Kidney (tissue), 22 donors: ENCODE measurements at places on chromosomes 3 and 15.

DNA sequence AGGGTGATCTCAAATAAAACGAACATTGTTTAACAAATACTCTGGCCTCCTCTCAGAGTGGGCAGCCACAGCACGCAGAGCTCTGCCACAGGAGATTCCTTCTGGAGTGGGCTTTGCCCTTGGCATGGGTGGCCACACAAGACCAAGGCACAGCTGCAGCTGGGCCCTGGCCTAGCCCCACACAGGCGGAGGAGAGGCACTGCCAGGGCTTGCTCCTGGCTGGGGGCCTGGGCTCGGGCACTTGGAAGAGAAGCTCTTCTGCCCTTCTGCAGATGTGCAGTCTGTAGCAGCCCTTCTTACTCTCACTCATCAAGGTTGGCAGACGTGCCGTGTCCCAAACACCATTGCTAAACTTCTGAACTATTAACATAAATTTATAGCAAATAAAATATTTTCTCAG, 67.2 kb downstream of the CRTC3 start:
- no peaks in the 10 kb centered on the region for H3K36me3 ChIP-seq
- H3K4me1 ChIP-seq, result no peaks in the 10 kb centered on the region
- no peaks in the 10 kb centered on the region for H3K27me3 ChIP-seq
- H3K4me3 ChIP-seq, result no peak overlapping the region
- no peak for DNase-seq

GRCh38 chr15:83504365-83504764, 57.2 kb downstream of the SH3GL3 start:
- H3K4me3 ChIP-seq, result no peak overlapping the region
- no peak for DNase-seq

- H3K27me3 ChIP-seq, result no peaks in the 10 kb centered on the region
- no peaks in the 10 kb centered on the region for H3K36me3 ChIP-seq
- DNase-seq, result no peak
- no peak overlapping the region for H3K27ac ChIP-seq
These were observed 168.2 kb downstream of the SOX2 start for GRCh38 chr3:181879926-181880325.

- no peak for DNase-seq
- H3K4me3 ChIP-seq, result no peak overlapping the region
- no peaks in the 10 kb centered on the region for H3K27me3 ChIP-seq
- H3K4me1 ChIP-seq, result no peaks in the 10 kb centered on the region
- no peak overlapping the region for H3K27ac ChIP-seq
These were observed 72.2 kb downstream of the KLF13 start for GRCh38 chr15:31398677-31399301.

GRCh38 chr3:41095702-41096101, 103.6 kb upstream of the CTNNB1 start:
- peak; percentile 56 for DNase-seq
- H3K27me3 ChIP-seq, result no peaks in the 10 kb centered on the region
- no peak overlapping the region for H3K4me3 ChIP-seq
- no peaks in the 10 kb centered on the region for H3K4me1 ChIP-seq
- H3K27ac ChIP-seq, result no peak overlapping the region

GRCh38 chr3:159038405-159038804, 236.6 kb downstream of the MFSD1 start:
- no peaks in the 10 kb centered on the region for H3K4me1 ChIP-seq
- DNase-seq, result no peak
- H3K27ac ChIP-seq, result no peak overlapping the region
- no peaks in the 10 kb centered on the region for H3K36me3 ChIP-seq
- no peak overlapping the region for H3K4me3 ChIP-seq

GRCh38 chr15:77013776-77014131, 18.8 kb downstream of the PSTPIP1 start:
- H3K4me1 ChIP-seq, result no peaks in the 10 kb centered on the region
- no peak overlapping the region for H3K4me3 ChIP-seq
- DNase-seq, result no peak
- H3K27ac ChIP-seq, result no peak overlapping the region
- H3K27me3 ChIP-seq, result no peaks in the 10 kb centered on the region

DNA sequence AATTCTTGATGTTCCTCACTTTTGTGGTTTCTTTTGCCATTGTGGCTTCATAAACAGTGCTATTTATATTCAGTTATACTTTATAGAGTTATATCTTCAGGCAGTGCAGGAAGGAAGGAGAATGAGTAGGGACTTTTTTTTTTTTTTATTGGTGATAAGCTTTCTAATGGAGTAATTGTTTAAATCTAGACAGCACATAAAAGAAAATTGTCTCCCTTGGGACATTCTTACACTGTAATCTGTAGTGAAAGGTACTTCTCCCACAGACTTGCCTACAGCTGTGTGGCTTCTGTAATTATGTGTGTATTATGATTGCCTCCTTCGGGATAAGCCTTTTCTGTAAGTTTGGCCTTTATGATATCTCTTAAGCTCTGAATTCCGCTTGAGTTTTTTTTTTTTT, 41.6 kb downstream of the WDR76 start:
- no peak overlapping the region for H3K4me3 ChIP-seq
- H3K27ac ChIP-seq, result no peak overlapping the region
- no peaks in the 10 kb centered on the region for H3K27me3 ChIP-seq

GRCh38 chr15:39578851-39579486, 1.9 kb upstream of the THBS1 start:
- no peak for DNase-seq
- no peaks in the 10 kb centered on the region for H3K27me3 ChIP-seq
- H3K36me3 ChIP-seq, result peaks cover 10% of the 10 kb centered on the region
- H3K4me1 ChIP-seq, result no peaks in the 10 kb centered on the region
- peak overlapping the region; percentile 89 for H3K4me3 ChIP-seq

DNA sequence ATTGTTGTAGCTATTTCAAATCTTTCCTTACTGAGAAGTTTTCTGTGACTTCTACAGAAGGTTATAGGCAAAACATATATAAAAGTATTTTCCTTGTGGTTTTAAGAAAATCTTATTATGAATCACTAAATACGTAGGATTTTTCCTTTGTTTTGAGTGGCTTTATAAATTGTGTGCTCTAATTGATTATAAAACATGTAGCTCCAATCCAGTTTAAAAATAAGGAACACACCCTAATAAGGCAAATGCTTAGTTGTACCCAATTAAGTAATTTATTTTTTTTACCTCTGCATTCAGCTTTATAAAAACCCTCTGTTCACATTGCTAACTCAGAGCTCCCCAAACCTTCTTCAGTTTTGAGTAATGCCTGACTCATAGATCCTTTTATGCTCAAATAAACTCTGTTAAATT, 408.0 kb downstream of the NAALADL2 start:
- no peaks in the 10 kb centered on the region for H3K36me3 ChIP-seq
- H3K27me3 ChIP-seq, result no peaks in the 10 kb centered on the region
